ENCODE measurements at places on chromosomes 3 and 15. TPM values are rescaled to one million over a fixed set of nuclear protein-coding genes. Genes with fewer than 3 reads are reported as not detected.

The PLCH1 gene
- total RNA-seq: 10.2 TPM

The BCHE gene
- total RNA-seq: 41.0 TPM

The PLA2G4E gene
- not detected for total RNA-seq

The CHL1 gene
- 372 TPM for total RNA-seq

The DZIP1L gene
- 10.8 TPM for total RNA-seq

The PDZRN3 gene
- total RNA-seq: 83.6 TPM

The CPA3 gene
- 4.5 TPM for total RNA-seq

The RPN1 gene
- total RNA-seq: 250 TPM

The ECT2 gene
- total RNA-seq: 22.6 TPM

GRCh38 chr15:89781055-89781454 lies 4.9 kb downstream of the MESP2 start:
- no peak for DNase-seq

- DNase-seq: no peak
These were observed 15.1 kb upstream of the UACA start for GRCh38 chr15:70778258-70779076.

GRCh38 chr15:97806766-97807165 lies 153.7 kb upstream of the ARRDC4 start:
- peak; percentile 8 for DNase-seq

- no peak for DNase-seq
These were observed 21.3 kb upstream of the SEC62 start for GRCh38 chr3:169945313-169945712.

- no peak for DNase-seq
These were observed 243.6 kb upstream of the CNTN3 start for GRCh38 chr3:74858086-74858485.

DNA sequence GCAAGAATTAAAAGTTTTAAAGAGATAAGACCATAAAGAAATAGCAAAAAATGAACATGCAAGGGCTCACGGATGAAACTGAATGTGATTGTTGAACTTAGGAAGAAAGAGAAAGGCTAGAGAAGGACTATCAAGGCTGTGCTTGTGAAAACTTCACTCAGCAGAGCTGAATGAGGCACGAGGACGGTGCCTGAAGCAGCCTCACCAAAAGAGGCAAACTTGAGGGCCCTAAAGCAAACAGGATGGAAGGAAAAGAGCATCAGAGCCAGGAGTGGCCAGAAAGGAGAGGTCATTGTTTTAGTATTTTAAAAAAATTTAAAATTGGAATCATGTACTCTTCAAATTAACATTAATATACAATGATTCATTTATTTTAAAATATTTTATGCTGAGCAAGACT lies 191.2 kb upstream of the SOX14 start:
- no peak for DNase-seq

GRCh38 chr15:71055461-71055860 lies 59.8 kb upstream of the THSD4 start:
- no peak for DNase-seq

GRCh38 chr15:34239151-34239808 lies 14.5 kb downstream of the EMC4 start:
- no peak for DNase-seq

DNA sequence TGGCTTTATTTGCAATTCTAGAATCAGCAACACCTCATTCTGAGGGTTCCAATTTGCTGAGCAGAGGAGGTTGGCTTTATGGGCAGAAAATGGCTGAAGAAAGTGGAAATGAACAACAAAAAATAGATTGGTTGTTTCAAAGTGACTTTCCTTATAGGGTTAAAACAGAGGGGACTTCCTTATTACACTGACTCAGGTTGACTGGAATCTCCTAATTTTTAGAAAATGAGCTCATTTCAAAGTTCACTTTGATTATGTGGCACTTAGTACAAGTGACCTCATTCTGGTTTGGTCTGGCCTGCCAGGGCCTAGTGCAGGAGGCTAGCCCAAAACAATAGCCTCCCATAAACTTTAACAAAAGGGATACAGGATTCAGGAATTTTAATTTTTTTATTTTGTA lies 41.4 kb downstream of the NFKBIZ start:
- DNase-seq: no peak

DNA sequence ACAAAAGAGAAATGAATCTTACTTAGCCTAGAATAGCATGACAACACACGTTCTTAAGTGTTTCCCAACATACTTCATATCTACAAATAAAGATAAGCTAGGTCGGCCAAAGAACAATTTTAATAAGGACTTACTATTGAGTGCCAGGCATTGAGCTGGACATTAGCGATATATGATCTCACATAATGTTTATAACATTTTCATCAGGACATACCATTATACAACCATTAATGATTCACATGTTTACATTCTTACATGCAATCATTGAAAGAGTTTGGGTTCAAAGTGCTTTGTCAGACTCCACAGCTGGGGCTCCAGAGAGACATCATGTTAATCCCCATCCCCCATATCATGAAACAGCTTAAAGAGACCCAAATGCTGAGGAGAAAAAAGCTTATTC lies 189.0 kb downstream of the STT3B start:
- no peak for DNase-seq

GRCh38 chr3:99686469-99686868 lies 48.1 kb downstream of the COL8A1 start:
- no peak for DNase-seq

DNA sequence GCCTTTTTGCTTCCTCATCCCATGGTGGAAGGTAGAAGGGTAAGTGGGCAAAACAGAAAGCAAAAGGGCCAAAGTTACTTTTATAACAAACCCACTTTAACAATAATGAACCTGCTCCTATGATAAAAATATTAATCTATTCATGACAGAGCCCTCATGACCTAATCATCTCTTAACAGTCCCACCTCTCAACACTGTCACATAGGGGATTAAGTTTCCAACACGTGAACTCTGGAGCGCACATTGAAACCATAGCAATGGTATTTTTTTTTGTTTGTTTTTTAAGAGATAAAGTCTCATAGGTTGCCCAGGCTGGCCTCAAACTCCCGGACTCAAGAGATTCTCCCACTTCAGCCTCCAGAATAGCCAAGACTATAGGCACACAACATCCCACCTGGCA lies 30.7 kb downstream of the KATNBL1 start:
- DNase-seq: no peak

DNA sequence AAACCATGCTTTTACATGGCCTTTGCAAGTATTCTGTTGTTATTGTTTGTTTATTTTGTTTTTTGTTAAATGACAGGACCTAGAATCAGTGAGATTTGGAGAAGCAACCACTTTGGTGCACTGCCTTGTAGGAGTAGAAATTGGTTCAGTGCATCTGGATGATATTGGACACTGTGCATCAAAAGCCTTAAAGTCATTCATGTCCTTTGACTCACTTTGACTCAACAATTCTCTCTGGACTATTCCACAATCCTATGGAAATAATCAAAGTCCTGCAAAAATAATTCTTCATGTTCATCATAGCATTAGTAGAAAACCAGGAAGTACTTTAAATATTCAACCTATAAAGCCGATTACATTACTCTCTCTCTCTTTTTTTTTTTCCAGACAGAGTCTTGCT lies 224.8 kb downstream of the ABHD5 start:
- no peak for DNase-seq

- DNase-seq: no peak
These were observed 571 bp downstream of the FES start for GRCh38 chr15:90884719-90885431.

DNA sequence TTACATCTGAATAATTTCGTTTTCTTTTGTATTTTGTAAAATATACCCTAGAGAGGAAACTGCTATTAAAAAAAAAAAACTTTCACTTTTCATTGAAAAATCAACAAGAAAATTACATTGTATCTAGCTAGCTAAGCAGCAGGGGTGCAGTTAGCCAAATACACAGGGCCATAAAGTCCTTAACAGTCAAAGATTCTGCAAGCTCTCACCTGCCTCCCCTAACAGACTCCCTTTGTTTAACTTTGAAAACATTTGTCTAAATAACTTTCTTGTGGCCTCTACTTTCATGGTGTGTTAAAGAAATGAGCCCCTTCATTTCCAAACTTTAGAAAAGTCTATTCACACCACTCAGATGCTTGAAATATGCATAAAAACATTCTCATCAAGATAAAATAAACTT lies 23.3 kb downstream of the CBLB start:
- no peak for DNase-seq

GRCh38 chr15:92617549-92618520 lies 37.7 kb downstream of the FAM174B start:
- DNase-seq: no peak
